ENCODE measurements at places on chromosomes 16 and 17.
A peak's percentile ranks its signal among the peaks of the same experiment; 100 is the strongest.

GRCh38 chr17:5530265-5531084, 44.1 kb downstream of the MIS12 start:
- DNase-seq: no peak

DNA sequence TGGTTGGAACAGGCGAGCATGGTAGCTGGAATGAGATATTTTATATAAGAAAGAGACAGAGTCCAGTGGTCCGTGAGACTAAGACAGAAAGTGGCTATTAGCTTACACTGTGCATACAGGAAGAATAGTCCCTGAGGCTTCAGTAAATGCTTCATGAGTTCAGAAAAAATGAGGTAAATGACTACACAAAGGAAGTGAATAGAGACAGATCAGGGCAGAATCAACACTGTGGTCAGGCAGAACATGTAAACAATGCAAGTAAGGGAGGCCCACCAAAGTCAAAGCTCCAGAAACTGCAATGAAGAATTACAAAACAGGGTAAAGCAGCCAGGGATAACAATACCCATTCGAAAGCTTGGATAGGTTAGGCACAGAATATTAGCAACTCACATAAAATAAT, 4.8 kb downstream of the ABCA10 start:
- DNase-seq: no peak

GRCh38 chr16:15450624-15451023, 16.2 kb downstream of the BMERB1 start:
- no peak for DNase-seq

GRCh38 chr17:6163612-6164333, 93.6 kb downstream of the WSCD1 start:
- DNase-seq: no peak

DNA sequence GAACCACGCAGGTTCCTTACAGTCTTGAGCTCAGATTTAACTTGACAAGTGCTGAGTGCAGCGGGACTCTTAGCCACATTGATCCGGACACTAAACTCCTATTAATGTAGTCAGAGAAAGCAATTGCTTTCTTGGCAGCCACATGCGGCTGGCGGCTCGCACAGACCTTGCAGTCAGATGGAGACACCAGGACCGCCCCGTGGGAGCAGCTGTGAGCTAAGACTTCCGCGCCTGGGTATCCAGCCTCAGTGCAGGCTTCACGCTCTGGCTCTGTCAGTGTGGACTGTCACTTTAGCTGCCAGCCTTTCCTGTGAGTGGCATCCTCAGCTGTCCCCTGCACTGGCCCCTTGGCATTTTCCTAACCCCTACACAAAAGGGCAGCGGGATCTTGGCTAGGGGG, 80.9 kb upstream of the NLRP1 start:
- no peak for DNase-seq

DNA sequence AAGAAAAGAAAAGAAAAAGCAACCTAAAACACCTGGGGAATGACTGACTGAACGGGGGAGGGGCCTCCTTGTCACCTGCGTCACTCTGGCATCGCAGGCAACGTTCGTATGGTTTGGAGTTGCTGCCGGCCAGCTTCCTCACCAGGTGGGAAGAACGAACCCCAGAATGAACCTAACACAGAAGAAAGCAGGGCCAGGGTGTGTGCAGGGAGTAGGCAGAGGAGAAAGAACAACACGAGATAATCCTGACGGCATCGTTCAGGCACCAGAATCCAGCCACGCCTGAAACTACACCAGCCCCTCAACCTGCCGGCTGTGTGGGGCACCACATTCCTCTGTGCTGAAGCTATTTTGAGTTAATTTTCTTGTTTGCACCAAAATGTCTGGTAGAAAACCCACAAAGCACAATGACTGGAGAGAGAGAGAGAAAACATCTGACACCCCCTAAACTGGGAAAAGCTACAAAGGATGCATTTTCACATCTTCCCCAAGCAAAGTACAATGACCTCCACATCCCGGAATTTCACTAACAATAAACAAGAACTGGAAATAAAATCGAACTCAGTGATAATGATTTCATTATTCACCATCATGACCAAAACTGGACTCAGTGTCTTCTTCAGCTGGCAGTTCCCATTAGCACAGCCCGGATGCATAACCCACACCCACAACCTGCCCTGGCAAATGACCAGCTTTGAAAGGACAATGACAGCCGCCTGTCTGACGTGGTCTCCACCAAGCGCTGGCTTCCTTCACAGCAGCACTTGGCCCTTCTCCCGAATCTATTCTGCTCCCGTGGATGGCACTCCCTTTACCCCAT, 23.6 kb downstream of the RAB40B start:
- no peak for DNase-seq

DNA sequence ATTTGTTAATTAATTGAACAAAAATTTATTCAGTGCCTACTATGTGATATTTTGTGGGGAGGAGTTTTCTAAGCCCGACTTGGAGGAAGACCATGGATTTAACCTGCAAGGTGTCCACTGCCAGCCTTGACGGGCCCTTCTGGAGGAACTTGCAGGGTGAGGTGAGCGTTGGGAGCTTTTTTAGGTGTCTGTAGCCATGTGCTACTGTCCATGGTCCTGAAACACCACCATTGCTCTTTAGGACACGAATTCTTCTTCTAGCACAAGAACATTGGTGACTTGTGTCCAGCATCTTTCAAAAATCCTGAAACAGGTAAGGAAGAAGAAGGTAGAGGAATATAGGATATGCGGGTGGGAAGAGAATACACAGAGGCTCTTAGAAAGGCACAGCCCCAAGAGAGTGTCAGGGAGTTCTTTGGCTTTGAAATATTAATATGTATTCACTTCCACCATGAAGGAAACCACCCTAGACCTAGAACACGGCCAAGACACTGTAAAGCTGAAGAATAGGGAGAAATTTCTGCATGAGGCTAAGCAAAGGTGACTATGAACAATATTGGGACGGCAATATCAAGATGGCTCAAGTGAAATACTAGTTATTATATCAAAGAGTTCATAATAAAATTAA, 27.9 kb upstream of the OR4D1 start:
- DNase-seq: peak; percentile 25

GRCh38 chr16:56201030-56201429, 9.7 kb downstream of the GNAO1 start:
- DNase-seq: no peak

- DNase-seq: no peak
These were observed at the start of gene RHBDL1 for GRCh38 chr16:674968-675883. Gene RHBDL1 (plus strand): TSS chr16:675671. CDS start chr16:675791, 120 bp downstream.

- peak; percentile 51 for DNase-seq
These were observed 5.1 kb downstream of the CYB5D1 start for GRCh38 chr17:7862692-7863437.

- DNase-seq: no peak
These were observed 291.2 kb upstream of the MON1B start for GRCh38 chr16:76899767-76900166.

- DNase-seq: peak; percentile 16
These were observed 10.3 kb upstream of the IRF8 start for GRCh38 chr16:85888405-85889331.

GRCh38 chr17:41734139-41734948, at the start of gene HAP1:
Gene HAP1 (minus strand): TSS chr17:41734643. CDS start chr17:41734634, 9 bp downstream.
- DNase-seq: peak; percentile 32

DNA sequence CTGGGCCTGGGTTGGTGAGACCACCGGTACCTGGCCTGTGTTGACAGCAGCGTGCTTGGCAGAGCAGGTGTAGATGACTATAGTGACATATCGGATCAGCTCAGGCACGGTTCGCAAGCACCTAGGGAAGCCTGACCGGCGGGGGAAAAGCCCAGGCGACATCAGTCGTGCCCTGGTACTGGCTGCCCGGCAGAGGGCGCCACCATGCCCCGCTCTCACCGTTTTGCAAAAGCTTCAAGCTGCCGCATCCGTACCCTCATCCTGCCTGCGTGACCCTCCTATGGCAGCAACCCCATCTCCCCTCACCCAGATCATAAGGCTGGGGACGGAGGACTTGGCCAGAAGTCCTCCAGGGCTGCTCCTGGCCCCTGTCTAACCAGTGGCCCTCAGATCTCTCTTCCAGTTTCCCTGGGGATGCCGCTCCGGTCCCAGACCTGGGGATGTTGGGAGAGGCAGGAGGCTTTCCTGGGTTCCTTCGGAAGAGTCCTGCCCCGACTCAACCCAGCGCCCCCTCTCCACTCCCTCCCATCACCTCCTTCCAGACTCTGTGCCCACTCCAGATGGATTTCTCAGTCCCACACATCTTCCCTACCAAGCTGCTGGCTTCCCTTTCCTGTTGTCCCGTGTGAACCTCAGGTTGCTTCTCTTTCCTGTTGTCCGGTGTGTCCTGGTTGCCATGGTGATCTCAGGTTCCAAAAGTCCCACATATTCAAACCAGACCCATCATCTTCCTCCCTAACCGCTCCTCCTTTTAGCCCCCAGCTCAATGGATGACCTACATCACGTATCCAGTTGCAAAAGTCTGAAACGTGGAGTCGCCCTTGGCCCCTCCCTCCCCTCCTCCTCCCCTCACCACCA, 13.7 kb downstream of the ALOX12B start:
- peak; percentile 90 for DNase-seq

DNA sequence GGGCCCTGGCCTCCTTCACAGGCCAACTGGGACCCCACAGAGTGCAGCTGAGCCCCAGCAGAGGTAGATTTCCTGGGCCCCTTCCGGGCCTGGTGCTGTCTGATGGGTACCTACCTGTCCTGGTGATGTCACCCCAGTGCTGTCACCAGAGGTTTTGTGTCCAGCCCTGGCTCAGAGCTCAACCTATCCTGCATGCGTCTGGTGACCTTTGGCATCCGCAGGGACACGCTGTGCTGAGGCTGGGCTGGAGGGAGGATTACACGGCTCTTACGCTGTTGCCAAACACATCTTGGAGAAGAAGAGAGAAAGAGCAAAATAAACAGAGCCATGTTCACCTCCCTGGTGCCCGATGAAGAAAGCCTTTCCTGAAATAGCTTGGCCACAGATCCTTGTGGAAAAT, 70.6 kb upstream of the MED9 start:
- no peak for DNase-seq

GRCh38 chr16:83882163-83882885, 16.6 kb upstream of the MLYCD start:
- no peak for DNase-seq

DNA sequence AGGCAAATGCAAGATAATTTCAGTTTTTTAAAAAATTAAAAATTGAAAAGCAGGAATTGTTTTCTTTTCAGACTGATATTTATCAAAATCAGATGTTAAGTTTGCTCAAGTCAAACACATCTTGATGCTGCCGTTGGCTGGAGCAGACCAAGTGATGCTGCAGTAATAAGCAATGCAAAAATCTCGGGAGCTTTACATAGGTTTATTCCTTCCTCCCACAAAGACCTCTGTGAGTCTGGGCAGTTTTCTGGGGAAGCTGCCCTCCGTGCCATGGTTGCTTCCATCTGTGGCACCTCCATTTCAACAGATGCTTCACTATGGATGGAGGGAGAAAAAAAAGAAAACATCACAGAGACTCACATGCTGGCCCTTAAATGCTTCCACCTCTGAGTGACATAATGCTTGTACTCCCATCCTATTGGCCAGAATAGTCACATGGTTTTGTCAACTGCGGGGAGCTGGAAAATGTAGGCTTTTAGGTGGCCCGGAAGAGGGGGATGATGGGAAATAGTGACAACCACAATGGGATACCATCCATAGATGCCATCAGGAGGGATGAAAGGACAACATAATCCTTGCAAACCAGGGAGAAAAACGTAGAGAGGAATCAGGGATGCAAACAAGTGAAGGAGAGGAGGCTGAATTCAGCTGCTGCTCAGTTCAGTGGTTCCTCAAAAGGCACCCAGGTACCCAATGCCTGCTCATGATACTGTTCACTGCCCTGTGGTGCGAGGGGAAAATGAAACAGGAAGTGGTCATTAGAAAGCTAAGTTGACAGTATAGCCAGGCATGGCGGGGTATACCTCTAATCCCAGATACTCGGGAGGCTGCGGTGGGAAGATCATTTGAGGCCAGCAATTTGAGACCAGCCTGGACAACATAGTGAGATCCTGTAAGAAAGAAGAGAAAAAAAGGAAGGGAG, 13.5 kb upstream of the ERCC4 start:
- no peak for DNase-seq

DNA sequence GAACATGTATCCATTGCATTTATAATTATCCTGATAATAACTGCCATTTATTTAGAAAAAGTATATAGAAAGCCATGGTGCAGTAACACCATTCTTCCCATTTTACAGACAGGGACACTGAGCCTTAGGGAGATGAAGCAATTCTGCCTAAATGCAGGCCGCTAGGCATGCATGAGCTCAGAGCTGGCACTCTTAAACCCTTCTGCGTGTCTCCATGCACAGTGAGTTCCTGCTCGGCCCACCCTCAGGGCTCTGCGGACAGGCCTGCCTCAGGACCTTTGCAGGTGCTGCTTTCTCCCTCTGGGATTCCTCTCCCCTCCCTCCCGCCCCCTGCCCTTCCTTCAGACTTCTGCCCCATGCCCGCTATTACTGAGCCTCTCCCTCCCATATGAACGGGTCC, 54.3 kb upstream of the WSB1 start:
- no peak for DNase-seq

GRCh38 chr17:57502811-57503241, 242.3 kb downstream of the CCDC182 start:
- DNase-seq: no peak

DNA sequence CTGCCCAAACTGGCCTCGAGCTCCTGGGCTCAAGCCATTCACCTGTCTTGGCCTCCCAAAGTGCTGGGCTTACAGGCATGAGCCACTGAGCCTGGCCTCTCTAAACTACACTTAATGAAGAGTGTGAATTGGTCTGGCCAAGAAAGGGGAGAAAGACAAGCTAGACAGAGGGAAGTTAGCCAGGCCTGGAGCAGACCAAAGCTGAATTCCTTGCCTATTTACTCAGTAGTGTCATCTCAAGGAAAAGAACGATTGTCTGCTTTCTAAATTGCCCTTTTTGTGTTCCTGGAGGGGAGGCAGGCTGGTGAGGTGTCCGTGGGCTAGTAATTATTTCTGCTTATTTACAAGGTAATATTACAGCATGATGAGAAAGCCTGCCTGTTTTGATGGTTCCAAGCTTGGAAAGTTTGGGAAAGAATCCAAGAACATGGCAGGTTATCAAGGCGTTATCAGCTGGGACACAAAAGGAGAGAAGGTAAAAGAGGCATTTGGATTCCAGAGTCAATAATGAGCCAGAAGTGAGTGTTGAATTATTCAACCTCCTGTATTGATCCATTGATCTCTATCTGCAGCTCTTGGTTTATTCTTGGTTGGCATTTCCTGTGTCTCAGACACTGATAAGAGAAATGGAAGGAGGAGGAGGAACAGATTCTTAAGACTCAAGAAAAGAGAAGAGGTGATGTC, 6.3 kb upstream of the CBFB start:
- DNase-seq: no peak

GRCh38 chr17:5126719-5127488, 11.1 kb downstream of the USP6 start:
- no peak for DNase-seq

DNA sequence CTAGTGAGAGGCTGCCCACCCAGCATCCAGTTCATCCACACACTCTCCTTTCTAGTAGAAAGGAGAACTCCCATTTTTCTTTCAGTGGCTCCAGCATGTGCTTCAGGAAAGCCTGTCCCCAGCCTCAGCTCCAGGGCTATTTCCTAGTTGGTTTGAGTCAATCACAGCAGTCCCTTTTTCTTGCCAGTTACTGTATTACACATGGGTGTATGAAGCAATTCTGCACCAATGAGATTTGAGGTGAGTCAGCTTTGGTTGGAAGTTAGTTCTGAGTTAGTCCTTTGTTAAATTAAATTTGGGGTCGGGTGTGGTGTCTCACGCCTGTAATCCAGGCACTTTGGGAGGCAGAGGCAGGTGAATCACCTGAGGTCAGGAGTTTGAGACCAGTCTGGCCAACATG, 24.8 kb downstream of the RAD51D start:
- DNase-seq: no peak

Data from activated CD4-positive, alpha-beta T cell treated with anti-CD3 and anti-CD28 coated beads, Interleukin-2, amount 50 U/mL, for 48 hours (primary cell).